ENCODE measurements at places on chromosomes 11 and 22. TPM values are rescaled to one million over a fixed set of nuclear protein-coding genes. Genes with fewer than 3 reads are reported as not detected.

Gene TUBA8
- total RNA-seq = 0.46 TPM

Gene C22orf42
- total RNA-seq = not detected

Gene KREMEN1
- total RNA-seq = 2.4 TPM

Gene SDHD
- 188 TPM for total RNA-seq

Gene TESMIN
- total RNA-seq = not detected

Gene PLET1
- total RNA-seq = not detected

Gene OR52I2
- total RNA-seq = not detected

Gene GUCY1A2
- total RNA-seq = 3.2 TPM

Gene THRSP
- not detected for total RNA-seq

Gene GAL
- total RNA-seq = not detected

Gene KCTD14
- total RNA-seq = 12.8 TPM

Gene CNTF
- 0.92 TPM for total RNA-seq

Gene RGL4
- total RNA-seq = not detected

Gene TEX12
- total RNA-seq = not detected

Gene PAX6
- total RNA-seq = 12.4 TPM

Gene WBP2NL
- 20.9 TPM for total RNA-seq

Gene RHOD
- 85.6 TPM for total RNA-seq

All from MG63 (cell line).